NCI-H2081 treated with DMSO at 0.1 percent for 48 hours (cell line): ENCODE measurements at places on chromosomes 16 and 17.

- DNase-seq = no peak
Measured at GRCh38 chr16:11024333-11025053, 80.1 kb downstream of the CLEC16A start.

DNA sequence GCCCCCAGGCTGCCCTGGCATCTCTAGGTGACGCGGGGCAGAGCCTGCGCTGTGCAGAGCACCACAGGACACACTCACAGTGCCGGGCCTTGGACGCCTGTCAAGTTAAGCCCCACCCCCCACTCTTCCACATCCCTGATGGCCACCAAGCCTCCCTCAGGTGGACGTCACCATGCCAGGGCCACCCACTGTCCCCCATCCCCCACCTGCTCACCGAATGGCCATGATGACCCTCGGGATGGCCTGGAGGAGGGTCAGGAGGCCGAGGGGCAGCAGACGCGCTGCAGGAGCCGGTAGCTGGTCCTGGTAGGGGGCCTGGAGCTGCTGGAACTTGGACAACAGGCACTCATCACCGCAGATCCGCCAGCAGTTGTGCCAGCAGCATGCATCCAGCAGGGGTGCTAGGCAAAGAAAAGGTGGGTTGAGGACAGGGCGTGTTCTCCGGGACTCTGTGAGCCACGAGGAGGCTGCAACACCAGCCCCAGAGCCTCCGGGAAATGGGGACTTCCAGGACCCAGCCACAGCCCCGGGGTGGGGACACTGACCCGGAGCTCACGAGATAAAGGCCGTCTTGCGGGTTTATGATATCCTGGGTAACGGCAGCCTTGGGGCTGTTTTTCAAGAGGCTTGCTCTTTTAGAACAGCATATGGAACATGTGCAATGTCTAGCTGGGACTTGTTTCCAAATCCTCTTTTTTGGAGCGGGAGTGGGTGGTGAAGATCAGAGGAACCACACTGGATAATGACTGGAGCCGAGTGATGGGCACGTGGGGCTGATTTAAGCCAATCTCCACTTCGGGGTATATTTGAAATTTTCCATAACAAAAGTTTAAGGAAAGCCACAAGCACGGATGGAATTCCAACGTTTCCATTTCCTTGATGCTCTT lies 11.4 kb downstream of the C16orf95 start:
- no peak for DNase-seq

- no peak for DNase-seq
Measured at GRCh38 chr17:27332047-27332393, 38.1 kb downstream of the WSB1 start.

- no peak for DNase-seq
Measured at GRCh38 chr16:72658888-72659717, 388.8 kb downstream of the ZFHX3 start.

- no peak for DNase-seq
Measured at GRCh38 chr16:84677849-84678248, 22.0 kb upstream of the USP10 start.

- no peak for DNase-seq
Measured at GRCh38 chr16:77509051-77509450, 74.2 kb upstream of the ADAMTS18 start.

DNA sequence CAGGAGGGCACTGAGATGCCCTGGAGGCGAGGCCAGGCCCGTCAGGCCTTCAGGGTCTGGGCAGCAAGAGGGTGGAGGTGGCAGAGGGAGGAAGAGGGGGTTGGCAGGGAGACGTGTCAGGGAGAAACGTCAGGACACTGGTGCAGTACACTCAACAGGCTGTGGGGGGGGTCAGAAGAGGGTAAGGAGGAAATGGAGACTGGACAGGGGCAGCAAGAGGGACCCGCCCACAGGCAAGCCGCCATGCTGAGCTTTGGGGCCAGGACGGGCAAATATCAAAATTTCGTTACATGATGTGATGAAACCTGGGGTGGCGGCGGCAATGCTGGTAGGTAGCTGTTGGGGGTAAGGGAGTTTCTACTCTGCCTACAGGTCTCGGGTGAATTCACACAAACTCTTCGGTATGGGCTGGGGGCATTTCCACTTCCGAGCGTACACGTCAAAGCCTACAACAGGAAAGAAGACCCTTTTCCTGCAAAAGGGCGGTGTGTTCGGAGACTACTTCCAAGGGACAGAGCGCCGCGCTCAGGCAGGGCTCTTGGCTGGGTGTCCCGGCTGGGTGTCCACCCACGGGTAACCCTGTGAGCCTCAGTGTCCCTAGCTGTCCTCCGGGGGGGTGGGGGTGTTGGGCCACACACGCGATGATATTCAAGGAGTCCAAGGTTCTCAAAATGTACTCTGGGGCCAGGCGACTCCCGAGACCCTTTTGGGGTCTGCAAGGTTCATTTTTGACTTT lies 43.3 kb upstream of the ATP2A3 start:
- no peak for DNase-seq

DNA sequence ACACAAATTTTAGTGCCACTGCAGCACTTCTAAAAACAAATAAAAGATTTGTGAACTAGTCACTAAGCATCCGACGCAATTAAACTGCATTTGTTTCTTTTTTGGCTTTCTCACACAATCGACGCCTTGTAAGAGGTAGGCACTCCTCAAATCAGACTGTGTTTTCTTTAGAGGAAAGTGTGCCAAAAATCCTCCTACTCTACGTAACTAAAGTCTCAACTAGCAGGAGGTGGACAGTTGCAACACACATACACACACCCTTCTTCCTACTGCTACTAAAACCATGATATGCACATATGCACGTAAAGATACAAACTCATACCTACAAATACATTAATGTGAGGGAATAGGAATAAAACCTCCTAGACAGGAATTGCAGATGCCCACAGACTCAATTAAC lies 844.7 kb upstream of the SOX9 start:
- DNase-seq = no peak

- no peak for DNase-seq
Measured at GRCh38 chr17:63381101-63381729, 64.9 kb downstream of the CYB561 start.

GRCh38 chr17:55342800-55343585 lies 78.2 kb downstream of the HLF start:
- no peak for DNase-seq

DNA sequence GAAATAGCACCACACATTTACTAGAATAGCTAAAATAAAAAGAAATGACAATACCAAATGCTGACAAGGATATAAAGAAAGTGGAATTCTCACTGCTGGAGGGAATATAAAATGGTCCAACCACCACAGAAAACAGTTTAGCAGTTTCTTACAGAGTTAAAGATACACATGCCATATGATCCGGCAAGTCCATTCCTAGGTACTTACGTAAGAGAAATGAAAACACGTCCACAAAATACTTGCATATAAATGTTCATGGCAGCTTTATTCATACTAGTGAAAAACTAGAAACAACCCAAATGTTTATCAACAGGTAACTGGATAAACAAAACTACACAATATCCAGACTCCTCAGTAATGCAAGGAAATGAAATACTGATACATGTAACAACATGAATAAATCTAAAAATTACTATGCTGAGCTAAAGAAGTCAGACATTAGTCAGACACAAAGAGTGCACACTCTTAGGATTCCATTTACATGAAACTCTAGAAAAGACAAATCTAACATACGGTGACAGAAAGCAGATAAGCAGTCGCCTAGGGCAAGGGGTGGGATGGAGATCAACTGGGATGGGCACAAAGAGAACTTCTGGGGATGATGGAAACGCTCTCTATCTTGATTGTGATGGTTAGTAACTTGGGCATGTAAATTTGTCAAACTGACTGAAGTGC lies 76.4 kb downstream of the SMG6 start:
- no peak for DNase-seq

- DNase-seq = no peak
Measured at GRCh38 chr16:17416461-17417311, 54.1 kb downstream of the XYLT1 start.

- no peak for DNase-seq
Measured at GRCh38 chr17:73711184-73711583, 66.9 kb upstream of the SDK2 start.

- DNase-seq = peak; percentile 7
Measured at GRCh38 chr16:84175350-84176081, 11.3 kb downstream of the TAF1C start.

DNA sequence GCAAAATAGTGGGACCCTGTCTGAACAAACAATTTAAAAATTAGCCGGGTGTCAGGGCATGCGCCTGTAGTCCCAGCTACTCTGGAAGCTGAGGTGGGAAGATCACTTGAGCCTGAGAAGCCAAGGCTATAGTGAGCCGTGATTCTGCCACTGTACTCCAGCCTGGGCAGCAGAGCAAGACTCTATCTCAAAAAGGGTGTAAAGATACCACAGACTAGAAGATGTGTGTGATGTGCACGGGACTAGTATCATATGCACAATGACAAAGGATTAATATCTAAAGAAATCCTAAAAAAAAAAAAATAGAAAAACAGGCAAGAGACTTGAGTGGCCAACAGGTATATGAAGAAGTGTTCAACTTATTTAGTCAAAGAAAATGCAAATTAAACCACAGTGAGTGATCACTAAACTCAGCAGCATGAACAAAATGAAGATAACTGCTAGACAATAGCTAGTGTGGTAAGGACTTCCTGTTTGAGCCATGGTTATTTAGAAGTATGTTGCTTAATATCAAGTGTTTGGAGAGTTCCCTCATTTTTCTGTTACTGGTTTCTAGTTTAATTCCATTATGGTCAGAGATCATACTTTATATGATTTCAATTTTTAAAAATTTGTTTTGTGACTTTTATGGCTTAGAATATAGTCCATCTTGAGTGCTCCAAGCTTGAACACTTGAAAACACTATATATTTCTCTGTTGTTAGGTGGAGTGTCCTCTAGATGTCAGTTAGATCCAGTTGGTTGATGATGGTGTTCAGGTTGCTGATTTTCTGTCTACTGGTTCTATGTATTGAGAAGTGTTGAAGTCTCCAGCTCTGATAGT lies 14.7 kb upstream of the SLX4 start:
- DNase-seq = no peak

DNA sequence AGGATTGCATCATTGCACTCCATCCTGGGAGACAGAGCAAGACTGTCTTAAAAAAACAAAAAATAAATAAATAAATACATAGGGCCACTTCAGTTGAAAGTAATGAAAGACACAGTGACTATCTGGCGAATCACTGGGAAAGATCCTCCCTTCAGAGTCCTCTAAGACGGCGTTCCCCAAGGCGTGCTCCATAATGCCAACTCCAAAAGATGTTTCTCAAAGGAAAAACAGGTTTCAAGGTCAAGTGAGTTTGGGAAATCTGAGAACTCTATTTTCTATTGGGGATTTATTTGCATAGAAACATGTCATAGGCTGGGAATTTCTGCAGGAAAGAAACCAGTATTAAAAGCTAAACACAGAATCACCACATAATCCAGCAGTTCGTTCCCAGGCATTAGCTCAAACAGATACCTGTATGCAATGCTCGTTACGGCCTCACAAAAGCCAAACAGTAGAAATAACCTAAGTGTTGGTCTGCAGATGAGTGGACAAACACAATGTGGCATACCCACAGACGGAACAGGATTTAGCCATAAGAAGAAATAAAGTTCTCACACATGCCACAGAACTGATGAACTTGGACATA lies 7.9 kb downstream of the KLHDC4 start:
- no peak for DNase-seq

DNA sequence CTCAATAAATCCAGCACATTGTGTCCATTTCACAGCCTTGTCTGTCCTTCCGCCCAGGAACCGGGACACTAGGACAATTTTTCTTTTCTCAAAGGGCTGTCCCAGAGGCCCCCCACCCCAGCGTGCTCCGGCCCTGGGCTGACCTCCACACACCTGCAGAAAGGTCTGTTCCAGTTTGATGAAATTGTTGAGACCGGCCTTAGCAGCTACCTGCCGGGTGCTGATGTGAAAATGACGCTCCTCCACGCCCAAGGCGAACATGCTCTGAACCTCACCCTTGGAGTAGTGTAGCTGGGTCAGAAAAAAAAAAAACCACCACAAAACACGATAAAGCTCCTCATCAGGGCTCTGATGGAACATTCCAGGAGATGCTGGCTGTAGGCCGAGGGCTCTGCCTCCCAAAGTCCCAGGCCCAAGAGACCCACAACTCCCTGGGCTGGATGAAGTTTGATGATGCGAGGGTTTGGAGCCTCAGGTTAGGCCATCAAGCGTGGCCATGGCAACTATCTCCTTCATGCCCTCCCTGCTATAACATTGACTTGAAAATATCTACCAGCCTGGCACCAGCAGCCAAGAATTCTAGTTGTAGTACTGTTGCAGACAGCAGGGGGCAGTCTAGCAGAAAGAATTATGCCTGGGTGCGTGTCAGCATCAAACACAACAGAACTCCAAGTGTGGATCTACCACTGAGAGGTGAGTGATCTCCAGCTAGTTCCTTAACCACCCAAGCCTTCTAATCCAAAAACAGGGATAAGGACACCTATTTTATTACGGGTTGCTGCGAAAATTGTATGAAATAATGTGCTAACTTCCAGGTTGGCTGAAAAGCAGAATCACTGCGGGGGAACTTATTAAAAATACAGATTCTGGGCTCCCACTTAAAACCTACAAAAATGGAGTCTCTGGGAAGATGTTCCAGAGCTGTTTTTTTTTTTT lies 62.1 kb downstream of the RMI2 start:
- DNase-seq = no peak

DNA sequence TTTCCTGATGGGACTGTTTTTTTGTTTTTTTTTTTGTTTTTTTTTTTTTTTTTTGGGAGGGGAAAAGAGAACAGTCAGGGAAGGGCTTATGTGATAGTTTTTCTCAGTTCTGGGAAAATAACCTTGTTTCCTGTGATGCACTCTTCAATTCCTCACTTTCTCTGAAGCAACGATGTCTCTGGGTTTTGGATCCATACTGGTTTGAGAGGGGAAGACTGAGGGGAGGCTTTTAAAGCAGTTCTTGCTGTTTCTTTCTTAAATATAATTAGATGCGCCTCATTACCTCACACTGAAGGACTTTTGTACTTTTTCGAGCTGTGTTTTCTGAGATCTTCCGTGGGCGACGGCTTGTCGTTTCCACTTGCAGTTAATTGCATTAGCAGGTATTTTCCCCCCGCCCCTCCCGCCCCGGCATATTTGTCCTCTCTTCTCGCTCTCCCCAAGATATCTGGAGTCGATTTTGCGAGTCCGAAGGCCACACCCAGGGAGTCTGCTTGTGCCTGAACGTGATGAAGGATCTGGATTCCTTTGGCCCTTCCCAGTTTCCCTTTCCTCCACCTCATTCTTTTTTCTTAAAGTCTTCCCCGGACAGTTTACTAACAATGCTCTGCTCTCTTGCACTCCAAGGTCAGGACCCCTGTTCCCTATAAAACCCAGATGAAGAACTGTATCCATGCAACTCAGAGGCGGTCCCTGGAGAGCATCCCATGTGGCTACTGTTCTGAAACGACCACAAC lies 125.2 kb upstream of the ZFHX3 start:
- no peak for DNase-seq
